ENCODE measurements at places on chromosomes 3 and 15. TPM values are rescaled to one million over a fixed set of nuclear protein-coding genes. Genes with fewer than 3 reads are reported as not detected.

GRCh38 chr3:103644450-103644849 lies 1209.6 kb downstream of the ZPLD1 start:
- no peak for DNase-seq

GRCh38 chr15:88428805-88429605 lies 38.2 kb downstream of the MRPL46 start:
- no peak for DNase-seq

DNA sequence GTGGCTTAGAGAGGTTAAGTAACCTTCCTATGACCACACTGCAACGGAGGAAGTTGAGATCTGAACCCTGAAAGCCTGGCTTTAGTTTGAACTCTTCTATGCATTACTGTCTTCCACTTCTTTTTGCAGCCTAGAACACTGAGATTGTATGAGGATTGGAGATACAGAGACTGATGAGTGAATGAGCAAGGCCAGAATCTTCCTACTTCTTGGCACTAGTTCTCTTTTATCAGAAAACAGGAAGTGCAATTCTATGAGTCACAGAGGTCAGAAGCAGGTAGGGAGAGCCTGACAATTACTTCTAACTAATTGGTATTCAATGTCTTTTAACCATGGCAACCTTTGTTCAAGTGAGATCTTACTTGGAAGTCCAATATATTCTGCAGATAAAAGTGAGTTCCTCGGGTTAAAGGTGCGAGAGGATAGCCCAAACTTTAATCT lies 219.0 kb downstream of the SHQ1 start:
- no peak for DNase-seq

DNA sequence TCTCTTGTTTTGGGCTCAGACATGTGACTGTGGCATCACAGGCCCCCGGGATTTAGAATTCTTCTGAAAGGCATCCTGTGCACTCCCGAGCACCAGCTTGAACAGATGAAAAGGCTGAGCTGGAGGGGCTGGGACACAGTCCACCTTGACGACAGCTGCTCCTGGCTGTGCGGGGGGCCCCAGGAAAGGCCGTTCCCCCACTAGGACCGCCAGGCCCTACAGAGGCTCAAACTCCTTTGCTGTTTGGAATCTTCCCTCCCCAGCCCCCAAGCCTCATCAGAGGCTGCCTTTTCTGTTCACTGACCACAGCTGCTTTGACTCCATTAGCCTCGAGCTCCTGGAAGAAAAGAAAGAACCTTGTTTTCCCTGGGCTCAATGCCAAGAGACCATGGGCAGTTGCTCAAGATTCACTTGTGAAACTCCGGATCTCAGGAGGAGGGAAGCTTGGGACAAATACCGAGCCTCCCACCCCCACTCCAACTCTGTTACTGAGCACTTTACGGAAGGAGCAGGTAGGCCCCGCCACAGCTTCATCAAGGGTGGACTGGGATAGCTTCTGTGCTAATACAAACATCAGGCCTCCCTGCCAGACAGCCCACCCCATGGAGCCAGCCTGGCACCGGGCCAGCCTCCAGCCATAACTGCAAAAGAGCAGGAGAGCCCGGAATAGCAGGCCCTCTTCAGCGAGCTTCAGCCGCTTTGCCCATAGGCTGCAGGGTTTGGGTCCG lies 15.7 kb downstream of the CIDEC start:
- no peak for DNase-seq

DNA sequence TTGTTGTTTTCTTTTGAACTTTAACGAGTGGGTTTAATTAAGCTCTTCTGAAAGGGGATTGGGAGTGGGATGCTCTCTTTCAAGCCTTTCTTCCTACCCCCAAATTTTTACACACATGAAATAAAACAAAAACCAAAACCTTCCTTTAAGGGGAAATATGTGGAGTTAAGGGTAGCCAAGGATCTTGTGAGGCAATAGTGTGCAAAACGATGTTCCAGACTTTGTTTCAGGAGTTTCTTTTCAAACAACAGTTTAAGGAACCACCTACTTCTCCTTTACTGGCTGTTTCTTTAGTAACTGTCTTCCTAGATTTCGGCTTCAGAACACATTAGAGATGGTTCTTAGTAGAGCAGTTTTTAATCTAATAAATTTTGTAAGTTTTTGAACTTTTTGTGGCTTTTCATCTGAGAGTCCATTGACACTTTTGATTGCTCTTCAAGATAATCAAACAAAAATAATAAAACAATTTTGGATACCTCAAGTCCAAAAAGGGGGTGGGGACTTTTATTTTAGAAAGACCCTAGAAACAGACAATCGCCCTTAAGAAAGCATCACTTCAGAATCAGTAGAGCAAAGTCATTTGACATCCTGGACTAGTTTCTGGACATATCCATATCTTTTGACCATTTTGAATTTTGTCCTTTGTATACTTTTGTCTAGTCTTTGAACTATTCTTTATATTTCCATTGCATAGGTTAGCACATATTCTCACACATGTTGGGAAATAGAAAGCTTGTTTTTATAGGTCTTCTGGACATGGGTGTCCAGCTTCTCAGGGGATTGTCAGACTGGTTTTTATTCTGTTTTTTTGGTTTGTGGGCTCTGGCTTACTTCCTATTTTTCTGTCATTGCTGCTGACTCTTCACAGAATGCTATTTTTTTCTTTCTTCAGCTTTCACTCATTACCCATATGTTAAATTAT lies 6.0 kb downstream of the DIPK2A start:
- DNase-seq, result no peak

- DNase-seq, result no peak
Observed at GRCh38 chr15:45827275-45827674, 192.4 kb downstream of the SQOR start.

DNA sequence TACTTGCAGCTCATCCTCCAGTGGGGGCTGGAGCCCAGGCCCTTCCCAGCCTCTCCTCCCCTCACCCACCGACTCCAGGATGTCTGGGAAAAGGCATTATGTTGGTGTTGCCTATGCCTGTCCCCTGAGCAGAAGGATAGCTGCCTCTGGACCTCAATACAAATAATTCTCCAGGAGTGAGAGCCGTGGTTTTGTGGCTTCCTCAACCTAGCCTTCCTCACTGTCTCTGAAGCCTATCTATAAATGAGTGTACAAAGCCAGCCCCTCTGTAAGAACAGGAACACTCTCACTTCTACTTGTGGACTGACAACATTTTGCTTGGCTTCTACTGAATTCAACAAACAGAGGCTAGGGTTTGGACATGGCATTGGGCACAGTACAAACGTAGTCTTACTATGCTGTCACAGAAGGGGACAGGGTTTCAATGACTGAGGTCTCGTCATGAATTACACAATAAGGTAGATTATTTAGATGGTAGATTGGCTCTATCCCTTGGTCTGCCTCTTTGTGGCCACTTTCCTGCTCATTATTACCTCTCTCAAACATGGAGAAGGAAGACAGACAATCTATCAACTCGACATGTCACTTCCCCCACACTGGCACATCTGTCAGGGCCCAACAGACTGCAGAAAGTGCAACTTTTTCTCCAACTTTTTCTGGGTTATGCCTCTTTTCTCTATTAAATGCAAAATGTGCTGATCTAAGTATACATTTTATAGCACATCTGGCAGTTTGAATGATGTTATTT lies 82.8 kb upstream of the MEX3B start:
- no peak for DNase-seq

DNA sequence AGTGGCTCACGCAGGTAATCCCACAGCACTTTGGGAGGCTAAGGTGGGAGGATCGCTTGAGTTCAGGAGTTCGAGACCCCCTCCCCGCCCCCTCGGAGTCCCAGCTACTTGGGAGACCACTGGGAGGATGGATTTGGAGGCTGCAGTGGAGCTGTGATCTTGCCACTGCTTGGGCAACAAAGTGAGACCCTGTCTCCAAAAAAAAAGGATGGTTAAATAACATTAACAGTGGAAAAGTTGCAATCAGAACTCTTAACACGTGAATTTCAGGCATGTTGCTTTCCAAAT lies 1.4 kb upstream of the TMEM87A start:
- DNase-seq, result no peak

DNA sequence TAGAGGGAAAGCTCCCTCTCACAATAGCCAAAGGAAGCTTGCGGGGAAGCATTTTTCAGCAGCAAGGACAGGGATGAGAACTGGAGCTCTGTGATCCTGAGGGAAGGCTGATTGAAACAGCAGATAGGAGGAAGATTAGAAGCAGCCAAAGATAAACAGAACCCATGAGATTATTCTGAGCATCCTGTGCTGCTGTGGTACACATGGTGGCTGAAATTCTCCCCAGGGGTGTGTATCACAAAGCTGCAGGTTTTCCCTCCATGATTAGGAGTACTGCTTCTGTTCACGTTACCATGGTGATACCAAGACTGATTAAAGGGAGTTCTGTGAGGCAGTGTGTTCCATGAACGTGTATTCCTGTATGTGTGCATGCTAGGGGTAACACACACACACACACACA lies 30.3 kb upstream of the PSMD6 start:
- DNase-seq, result no peak

DNA sequence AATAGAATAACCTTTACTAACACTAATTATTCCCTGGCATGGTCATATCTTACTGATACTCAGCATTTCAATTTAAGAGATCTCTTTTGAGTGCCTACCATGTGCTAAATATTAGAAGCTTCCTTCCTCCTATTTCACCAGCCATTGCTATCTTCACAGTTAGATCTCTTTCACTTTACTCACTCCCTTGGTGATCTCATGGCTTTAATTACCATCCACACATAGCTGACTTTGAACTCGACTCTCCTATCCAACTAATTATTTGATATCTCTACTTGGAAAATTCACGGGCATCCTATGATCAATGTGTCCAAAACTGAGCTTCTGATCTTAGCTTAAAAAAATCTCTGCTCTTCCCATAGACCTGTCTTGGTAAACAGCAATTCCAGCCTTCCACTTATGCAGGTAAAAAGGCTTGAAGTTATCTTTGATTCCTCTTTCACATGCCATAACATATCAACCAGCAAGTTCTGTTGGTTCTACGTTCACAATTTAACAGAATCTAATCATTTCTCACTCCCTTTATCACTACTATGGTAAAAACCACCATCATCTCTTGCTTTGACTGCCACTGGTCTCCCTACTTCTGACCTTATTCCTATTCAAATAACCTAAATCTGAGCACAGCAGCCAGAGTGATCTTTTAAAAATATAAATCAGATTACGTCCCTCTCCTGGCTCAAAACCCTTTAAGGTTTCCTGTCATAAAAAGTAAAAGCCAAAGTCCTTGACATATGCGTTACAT lies 41.8 kb downstream of the HLTF start:
- no peak for DNase-seq

DNA sequence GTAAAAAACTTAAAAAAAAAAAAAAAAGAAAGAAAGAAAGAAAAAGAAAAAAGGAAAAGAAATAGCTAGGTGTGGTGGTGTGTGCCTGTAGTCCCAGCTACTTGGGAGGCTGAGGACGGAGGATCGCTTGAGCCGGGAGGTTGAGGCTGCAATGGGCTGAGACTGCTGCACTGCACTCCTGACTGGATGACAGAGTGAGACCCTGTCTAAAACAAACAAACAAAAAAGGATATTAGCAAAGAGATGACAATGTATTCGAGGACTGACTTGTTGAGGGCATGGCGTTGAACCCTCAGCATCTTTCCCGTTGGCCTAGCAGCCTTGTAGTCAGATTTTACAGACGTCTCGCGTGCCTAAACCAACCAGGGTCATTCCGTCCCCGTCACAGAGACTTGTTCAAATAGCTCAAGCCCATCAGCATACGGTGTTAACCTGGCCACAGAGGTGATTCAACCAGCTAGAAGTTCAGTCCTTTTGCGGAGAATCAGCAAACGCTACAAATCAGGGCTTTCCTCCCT lies 528 bp upstream of the NIT2 start:
- DNase-seq, result no peak

CHRNA5 gene
- polyA plus RNA-seq, result 29.8 TPM

CCDC191 gene
- polyA plus RNA-seq, result 3.0 TPM

SPINT1 gene
- 0.80 TPM for polyA plus RNA-seq

CPLX3 gene
- not detected for polyA plus RNA-seq

C15orf62 gene
- polyA plus RNA-seq, result 0.05 TPM

ACAP2 gene
- polyA plus RNA-seq, result 7.9 TPM

GRIP2 gene
- polyA plus RNA-seq, result 1.5 TPM

ARL6 gene
- 7.3 TPM for polyA plus RNA-seq

ITIH4 gene
- polyA plus RNA-seq, result 0.89 TPM
